ENCODE measurements at places on chromosomes 2 and 18.

DNA sequence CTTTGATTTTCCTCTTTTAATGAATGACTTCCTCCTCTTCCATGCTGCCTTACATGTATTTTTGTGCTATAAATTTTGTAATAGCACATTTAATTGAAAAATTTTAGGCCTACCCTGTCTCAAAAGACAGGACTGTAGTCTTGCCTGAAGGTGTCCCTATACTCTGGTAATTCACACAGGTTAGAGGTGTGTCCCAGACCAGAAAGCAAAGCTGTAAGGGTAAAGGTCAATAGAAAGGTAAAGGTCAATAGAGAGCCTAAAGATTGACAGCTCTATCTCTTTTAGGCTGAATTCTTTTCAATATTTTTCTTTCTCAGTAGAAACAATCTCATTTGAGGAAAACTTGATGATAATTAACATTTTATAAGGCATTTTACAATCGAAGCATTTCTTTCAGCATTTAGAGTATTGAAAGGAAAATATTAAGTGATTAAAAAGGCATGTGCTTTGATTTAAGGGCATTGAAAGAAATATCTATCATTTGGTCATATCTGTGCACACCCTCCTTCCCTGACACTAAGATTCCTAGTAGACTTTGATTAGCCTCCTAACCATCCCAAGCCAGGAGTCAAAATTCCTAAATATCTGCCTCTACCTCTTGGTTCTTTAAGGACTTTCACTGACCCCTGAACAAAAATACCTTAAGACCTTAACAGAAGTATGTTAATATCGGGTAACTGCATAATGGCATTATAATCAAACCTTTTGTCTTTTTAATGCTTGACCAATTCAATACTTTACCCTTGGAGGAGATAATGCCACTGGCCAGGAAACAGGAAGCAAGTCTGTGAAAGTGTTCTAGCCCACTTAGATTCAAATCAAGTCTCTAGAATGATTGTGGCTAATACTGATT lies 161.8 kb upstream of the DTNA start:
- no peak for DNase-seq

DNA sequence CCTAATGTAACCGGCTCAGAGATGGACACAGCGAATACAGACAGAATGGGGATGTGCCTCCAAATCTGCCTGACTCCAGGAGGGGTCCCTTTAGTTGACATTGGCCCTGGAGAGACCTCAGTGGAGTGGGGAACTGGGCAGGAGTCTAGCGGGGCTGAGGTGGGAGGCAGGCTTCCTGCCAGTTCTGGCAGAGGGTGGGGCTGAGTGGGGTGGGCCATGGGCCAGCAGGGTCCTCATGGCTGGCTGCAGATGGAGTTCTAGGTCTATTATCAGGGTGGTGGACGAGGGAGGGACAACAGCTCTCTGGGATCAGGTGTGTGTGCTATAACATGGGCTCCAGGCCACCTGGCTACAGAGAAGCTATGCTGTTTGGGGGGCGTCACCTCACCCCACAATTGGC lies 21.1 kb downstream of the PROC start:
- DNase-seq, result no peak

- DNase-seq, result no peak
These were observed 99.1 kb downstream of the MREG start for GRCh38 chr2:215914054-215914776.

GRCh38 chr2:152542995-152543481 lies 174.2 kb downstream of the PRPF40A start:
- DNase-seq, result peak; percentile 85

GRCh38 chr18:42032447-42032846 lies 77.4 kb downstream of the PIK3C3 start:
- no peak for DNase-seq

- DNase-seq, result no peak
These were observed 15.2 kb downstream of the SRBD1 start for GRCh38 chr2:45595721-45596435.

- DNase-seq, result peak; percentile 40
These were observed 690 bp downstream of the SDC1 start for GRCh38 chr2:20224164-20224715.

DNA sequence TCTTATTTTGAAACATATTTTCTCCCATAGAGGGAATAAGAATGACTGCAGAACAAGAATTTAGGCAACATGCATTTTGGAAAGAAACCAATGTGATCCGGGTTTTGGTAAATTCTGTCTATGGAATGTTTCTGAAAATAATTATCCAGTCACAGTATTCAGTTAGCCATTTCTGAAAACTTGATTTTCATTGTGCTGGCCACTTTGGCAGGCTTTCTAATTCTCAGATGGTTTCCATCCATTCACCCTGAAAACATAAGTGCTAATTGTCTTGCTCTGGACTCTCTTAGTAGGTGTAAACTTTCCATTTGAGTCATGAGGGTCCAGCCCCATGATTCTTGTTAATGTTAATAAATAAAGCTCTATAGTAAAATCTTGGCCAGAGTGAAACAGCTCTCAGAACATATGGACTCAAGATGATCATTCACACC lies 176.5 kb downstream of the RBM43 start:
- no peak for DNase-seq

- no peak for DNase-seq
These were observed 19.8 kb downstream of the ADD2 start for GRCh38 chr2:70748002-70748784.

DNA sequence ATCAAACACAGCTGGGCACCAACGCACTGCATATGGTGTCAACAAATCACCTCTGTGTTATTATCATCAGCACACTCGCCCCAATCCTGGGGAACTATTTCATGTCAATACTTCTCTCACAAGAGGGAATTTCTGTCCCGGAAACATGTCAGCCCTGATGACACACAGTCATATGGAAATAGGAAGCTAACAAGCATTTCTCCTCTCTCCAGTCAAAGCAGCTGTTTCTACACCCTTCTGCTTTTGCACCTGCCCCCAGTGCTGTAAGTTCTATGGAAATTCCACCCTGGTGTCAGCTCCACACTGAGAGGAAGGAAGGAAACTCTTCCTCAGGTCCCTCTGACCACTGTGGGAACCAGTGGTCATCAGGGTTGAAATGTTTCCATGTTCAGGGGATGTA lies 447.6 kb upstream of the ID2 start:
- no peak for DNase-seq

DNA sequence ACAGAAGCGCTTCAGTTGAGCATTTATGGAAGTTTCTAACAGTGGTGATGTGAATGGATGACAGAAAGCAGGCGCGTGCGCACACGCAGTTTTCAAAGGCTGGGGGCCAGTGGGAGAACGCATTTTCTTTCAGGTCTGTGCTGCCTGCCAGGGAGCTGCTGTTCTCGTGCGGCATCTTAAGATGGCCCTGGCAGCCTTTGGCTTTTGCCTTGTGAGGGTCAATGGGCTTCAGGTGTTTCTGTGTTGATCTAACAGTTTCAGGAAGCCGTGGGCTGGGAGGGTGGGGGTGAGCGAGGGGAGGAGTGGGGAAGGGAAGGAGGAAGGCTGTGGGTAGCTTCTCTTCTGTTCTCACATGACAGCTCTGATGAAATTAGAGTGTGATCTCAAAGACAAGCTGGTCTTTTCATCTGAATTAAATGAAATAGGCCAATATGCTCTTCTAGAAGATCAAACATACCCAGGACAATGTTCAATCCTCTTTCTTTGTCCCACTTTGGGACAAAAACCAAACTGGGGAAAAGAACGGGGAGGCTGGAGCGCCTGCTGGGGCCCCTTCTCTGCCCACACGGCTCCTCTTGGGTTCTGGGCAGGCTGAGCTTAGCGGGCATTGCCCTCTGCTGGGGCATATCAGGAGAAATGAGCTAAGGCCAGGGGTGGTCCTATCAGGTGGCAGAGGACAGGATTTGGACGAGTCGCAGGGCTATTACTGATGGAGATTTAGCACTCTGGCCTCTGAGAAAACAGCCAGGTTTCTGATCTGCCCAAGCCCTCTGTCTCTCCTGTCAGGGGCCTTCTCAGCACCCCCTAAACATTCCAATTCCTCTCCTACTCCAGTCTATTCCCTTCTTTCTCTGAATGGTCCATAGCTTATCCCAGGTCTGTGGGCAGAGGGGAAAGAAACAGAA lies 126.2 kb upstream of the LGALSL start:
- DNase-seq, result peak; percentile 63

- DNase-seq, result no peak
These were observed 133.9 kb downstream of the ARHGAP15 start for GRCh38 chr2:143263066-143263625.

- no peak for DNase-seq
These were observed 159.8 kb downstream of the PKP4 start for GRCh38 chr2:158616480-158617000.

GRCh38 chr2:15861172-15861822 lies 79.1 kb upstream of the MYCN start:
- no peak for DNase-seq

DNA sequence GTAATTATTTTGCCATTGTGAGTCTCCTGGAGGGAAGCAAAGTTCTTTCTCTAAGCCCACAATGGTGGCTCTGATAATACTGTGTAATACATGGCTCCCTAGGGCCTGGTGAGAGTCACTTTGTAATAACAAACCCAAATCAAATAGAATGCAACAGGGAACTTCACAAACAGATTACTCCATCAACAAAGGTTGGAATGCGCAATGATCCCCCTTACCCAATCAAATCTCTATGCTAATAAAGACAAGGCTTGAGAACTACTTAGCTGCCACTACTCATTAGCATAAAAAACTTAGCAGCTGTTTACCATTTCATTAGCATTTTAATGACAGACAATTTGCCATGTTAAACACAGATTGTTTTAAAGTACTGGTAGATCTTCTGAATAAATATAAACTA lies 285.6 kb upstream of the SESTD1 start:
- DNase-seq, result no peak

Data from umbilical cord (tissue), 2 donors.